ENCODE measurements at places on chromosomes 3 and 15. TPM values are rescaled to one million over a fixed set of nuclear protein-coding genes. Genes with fewer than 3 reads are reported as not detected.

DNA sequence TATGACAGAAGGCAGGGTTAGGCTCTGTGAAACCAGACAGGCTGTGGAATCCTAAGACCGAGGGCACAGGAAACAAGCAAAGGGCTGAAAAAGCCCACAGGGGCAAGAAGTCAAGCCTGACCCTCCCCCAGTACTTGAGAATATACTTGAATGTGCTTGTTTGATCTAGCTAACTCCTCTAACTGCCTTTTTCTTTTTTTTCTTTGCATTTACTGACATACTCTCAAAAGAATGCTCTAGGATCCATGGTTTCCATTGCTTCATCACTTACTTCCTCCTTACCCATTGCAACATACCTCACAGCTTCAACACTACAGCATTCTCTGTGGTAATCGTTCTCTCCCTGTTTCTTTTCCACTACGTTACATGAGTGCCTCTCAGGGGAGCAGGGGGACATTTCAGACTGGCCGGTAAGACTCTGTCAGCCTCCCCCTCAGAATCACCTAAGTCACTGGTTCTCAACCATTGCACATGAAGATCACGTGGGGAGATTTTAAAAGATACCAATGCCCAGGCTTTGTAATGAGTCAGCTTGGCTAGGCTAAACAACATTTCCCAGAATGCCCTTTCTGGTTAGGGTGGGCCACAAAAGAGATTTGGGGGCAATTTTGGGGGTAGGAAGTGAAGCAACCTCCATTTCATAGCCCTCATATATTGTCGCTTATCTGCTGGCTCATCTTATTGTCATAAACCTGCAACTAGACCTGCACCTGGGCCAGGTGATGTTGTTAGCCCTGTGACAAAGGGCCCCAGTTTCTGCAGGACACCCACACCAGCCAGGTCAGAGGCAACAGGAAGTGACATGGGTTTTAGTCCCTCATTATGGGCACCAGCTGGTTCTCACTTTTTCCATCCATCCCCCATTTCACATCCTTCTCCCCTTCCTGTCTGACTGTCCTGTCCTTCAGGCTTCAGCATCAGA is 24.6 kb upstream of the RSL24D1 start:
- H3K4me1 ChIP-seq: peaks cover 67% of the 10 kb centered on the region
- H3K27me3 ChIP-seq: no peaks in the 10 kb centered on the region
- peaks cover 33% of the 10 kb centered on the region for H3K36me3 ChIP-seq
- H3K4me3 ChIP-seq: peak overlapping the region; percentile 78
- H3K27ac ChIP-seq: peak overlapping the region; percentile 97

DNA sequence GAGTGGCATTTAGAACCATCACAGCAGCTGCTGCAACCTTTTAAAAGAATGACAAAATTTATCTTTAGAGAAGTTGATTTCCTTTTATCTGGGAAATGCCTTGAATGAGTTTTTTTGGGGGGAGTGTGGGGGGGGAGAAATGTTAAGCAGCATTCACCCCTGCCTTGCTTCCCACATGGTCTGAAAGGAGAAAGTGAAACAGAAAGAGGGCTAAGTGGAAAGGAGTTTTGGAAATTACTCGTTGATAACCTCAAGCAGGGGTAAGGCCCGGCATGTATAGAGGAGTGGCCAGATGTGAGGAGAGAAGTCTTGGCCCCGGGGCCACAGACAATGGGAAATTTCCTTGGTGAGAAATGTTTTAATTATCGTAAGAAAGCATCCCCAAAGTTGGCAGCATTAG is 23.5 kb downstream of the B3GALNT1 start:
- H3K27me3 ChIP-seq: no peaks in the 10 kb centered on the region
- H3K4me1 ChIP-seq: peaks cover 40% of the 10 kb centered on the region
- H3K27ac ChIP-seq: peak overlapping the region; percentile 84
- H3K4me3 ChIP-seq: peak overlapping the region; percentile 67

DNA sequence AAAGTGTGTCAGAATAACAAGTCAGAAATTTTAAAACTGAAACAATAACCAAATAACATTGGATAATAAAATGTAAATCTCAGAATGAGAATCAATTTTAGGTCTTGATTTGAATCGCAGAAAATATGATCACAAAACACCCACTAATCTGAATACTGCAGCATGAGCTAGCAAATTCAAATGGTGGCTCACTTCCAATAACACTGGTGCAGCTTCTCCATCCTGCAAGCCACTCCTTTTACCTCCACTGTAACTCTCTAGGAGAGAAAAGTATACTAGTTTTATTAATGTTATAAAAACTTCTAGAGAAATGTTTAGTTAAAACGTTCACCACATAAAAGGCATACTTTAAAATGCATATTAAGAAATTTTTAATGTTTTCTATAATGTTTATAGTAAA is 30.4 kb downstream of the UBE3A start:
- no peak for DNase-seq
- H3K4me3 ChIP-seq: no peak overlapping the region
- no peaks in the 10 kb centered on the region for H3K27me3 ChIP-seq
- no peak overlapping the region for H3K27ac ChIP-seq
- peaks cover 53% of the 10 kb centered on the region for H3K36me3 ChIP-seq

DNA sequence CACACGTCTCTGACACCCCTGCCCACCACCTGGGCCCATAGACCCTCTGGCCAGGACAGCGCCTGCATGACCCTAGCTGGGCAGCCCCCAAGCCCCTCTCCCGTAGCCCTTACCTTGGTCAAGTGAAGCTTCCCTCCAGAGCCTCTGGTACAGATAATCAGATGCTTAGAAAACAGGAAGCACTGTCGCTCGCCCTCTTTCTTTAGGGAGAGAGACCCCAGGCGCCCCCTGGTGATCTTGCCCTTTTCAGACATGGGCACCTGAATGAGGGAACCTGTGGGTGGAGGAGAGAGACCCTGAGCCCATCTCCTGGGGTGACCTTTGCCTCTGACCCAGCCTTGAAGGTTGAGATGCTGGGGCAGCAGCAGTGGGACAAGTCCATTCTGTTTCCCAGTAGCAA is 65.4 kb downstream of the RASGRF1 start:
- no peaks in the 10 kb centered on the region for H3K4me1 ChIP-seq
- DNase-seq: no peak
- no peak overlapping the region for H3K4me3 ChIP-seq
- peaks cover 4% of the 10 kb centered on the region for H3K27me3 ChIP-seq
- no peaks in the 10 kb centered on the region for H3K36me3 ChIP-seq

- no peaks in the 10 kb centered on the region for H3K36me3 ChIP-seq
- H3K4me3 ChIP-seq: no peak overlapping the region
- H3K4me1 ChIP-seq: peaks cover 9% of the 10 kb centered on the region
- no peak overlapping the region for H3K27ac ChIP-seq
Observed at GRCh38 chr3:197002701-197003454, 26.7 kb downstream of the MELTF start.

- DNase-seq: no peak
- no peak overlapping the region for H3K4me3 ChIP-seq
Observed at GRCh38 chr15:55907797-55908196, 85.6 kb downstream of the NEDD4 start.

DNA sequence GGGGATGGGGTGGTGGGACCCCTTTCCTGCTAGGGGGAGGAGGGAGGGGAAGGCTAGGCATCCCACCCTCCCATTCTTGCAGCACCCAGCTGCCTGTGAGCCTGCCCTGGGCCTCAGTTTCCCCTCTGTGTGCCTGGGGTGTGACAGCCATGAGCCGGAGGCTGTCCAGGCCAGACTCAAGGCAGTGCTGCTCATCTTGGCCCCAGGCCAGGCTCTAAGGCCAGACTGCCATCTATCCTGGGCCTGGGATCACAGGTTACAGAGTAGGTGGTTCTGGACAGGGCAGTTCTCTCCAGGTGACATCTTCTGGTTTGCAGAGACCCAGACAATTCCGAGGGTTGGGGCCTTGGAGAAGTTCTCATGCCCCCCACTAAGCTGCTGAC is 3.3 kb upstream of the VILL start:
- no peak overlapping the region for H3K27ac ChIP-seq
- H3K4me1 ChIP-seq: no peaks in the 10 kb centered on the region
- no peaks in the 10 kb centered on the region for H3K36me3 ChIP-seq

DNA sequence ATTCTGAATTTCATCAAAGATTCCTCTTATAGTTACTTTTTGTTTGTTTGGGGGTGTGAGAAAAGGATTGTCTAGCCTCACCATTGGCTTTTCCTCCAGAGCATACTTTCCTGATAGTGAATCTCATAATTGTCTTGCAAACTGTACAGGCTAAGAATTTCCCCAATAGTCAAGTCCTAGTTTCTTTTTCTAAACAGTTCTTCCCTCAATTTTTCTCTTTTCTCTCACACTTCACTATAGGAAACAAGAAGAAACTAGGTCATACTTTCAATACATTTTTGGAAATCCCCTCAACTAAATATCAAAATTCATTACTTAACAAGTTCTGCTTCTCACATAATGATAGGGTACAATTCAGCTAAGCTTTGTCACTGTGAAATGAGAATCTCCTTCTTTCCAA is 241.9 kb downstream of the IL20RB start:
- no peak overlapping the region for H3K27ac ChIP-seq
- H3K27me3 ChIP-seq: no peaks in the 10 kb centered on the region
- DNase-seq: no peak
- H3K36me3 ChIP-seq: no peaks in the 10 kb centered on the region

GRCh38 chr3:14031271-14031670 is 93.4 kb downstream of the CHCHD4 start:
- no peak overlapping the region for H3K27ac ChIP-seq
- no peaks in the 10 kb centered on the region for H3K4me1 ChIP-seq
- no peak overlapping the region for H3K4me3 ChIP-seq
- H3K36me3 ChIP-seq: no peaks in the 10 kb centered on the region
- DNase-seq: no peak
- no peaks in the 10 kb centered on the region for H3K27me3 ChIP-seq

GRCh38 chr3:159953325-159954085 is 35.1 kb upstream of the IL12A start:
- no peaks in the 10 kb centered on the region for H3K4me1 ChIP-seq
- H3K4me3 ChIP-seq: no peak overlapping the region
- no peak for DNase-seq
- H3K27ac ChIP-seq: no peak overlapping the region
- H3K27me3 ChIP-seq: peaks cover 12% of the 10 kb centered on the region

DNA sequence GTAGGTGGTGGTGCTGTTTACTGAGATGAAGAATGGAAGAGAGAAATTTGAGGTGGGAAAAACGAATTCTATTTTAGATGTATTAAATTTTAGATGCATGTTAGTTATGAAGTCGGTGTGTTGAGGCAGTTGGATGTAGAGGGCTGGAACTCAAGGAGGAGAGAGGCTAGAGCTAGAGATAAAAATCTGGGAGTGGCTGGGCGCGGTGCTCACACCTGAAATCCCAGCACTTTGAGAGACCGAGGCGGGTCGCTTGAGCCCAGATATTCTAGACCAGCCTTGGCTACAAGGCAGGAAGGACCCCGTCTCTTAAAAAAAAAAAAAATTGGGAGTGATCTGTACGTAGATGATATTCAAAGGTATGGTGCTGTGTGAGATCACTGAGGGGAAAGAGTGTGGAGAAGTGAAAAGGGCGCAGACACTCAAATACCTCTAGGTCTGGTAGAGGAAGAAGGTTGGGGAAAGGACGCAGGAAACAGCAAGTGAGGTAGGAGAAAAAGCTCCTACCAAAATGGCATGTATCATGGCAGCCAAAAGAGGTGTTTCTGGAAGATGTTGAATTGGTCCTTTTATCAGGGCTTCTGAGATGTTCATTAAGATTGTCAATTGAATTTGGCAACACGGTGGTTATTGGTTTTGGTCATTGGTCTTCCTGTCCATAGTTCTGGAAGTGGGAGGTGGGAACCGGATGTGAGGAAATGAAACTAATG is 1.8 kb downstream of the YEATS2 start:
- H3K36me3 ChIP-seq: peaks cover 17% of the 10 kb centered on the region
- no peak for DNase-seq
- peaks cover 38% of the 10 kb centered on the region for H3K4me1 ChIP-seq
- H3K4me3 ChIP-seq: peak overlapping the region; percentile 90
- no peaks in the 10 kb centered on the region for H3K27me3 ChIP-seq

DNA sequence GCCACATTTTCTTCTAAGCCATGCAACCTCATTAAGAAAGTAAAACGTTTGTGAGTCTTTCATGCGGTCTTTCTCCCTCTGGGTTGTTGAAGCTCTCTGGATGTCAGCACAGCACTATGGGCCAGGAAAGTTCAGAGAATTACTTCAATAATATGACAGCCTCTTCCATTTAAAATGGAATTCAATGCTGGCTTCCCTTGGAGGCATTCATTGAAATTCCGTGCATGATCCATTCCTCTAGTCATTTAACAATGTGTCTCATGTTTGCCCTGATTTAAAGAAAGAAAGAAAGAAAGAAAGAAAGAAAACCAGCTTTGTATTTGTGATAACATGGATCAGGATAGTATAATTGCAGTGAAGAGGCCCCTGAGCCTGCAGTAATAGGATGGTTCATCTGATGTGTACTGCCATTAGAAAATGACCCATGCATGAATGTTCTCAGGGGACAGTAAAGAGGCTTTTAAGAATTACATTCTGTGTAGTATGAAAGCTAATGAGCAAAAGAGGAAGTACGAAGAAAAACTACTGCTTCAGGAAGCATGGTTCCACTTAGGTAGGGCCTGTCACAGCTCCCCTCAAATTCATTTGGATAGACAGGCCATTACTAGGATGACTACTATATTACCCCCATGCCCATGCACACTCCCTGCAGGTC is 146.0 kb downstream of the ARPP21 start:
- H3K4me3 ChIP-seq: no peak overlapping the region
- H3K27me3 ChIP-seq: no peaks in the 10 kb centered on the region
- no peak for DNase-seq

DNA sequence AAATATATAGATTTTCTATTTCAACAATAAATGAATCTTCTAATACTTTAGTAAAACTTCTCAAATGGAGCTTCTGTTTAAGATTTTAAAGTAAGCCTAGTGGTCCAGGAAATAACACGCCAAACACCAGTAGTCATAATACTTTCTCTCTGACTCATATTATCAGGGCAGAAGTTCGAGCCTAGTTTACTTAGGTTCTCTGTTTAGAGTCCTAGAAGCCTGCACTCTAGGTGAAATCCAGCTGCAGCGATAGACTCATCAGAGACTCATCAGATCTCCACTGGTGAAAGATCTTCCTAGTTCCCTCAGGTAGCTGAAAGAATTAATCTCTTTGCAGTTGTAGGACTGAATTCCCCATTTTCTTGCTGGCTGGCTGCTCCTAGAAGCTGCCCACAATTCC is 552.5 kb upstream of the ROBO2 start:
- no peaks in the 10 kb centered on the region for H3K27me3 ChIP-seq
- H3K4me1 ChIP-seq: no peaks in the 10 kb centered on the region
- no peak overlapping the region for H3K4me3 ChIP-seq
- no peaks in the 10 kb centered on the region for H3K36me3 ChIP-seq
- H3K27ac ChIP-seq: no peak overlapping the region

GRCh38 chr3:111571907-111572460 is 23.2 kb downstream of the ZBED2 start:
- no peaks in the 10 kb centered on the region for H3K27me3 ChIP-seq
- peaks cover 58% of the 10 kb centered on the region for H3K36me3 ChIP-seq
- peaks cover 52% of the 10 kb centered on the region for H3K4me1 ChIP-seq
- H3K4me3 ChIP-seq: no peak overlapping the region
- peak overlapping the region; percentile 43 for H3K27ac ChIP-seq

GRCh38 chr3:106088899-106089298 is 220.1 kb upstream of the CBLB start:
- H3K36me3 ChIP-seq: peaks cover 17% of the 10 kb centered on the region
- H3K4me3 ChIP-seq: no peak overlapping the region
- no peak for DNase-seq
- no peak overlapping the region for H3K27ac ChIP-seq
- H3K4me1 ChIP-seq: peaks cover 1% of the 10 kb centered on the region

Gene NCKIPSD
- 46.9 TPM for total RNA-seq

Gene KCNMB3
- 2.2 TPM for total RNA-seq

Gene KLF13
- total RNA-seq: 230 TPM

Gene ATP13A5
- total RNA-seq: not detected

Gene CMTM7
- total RNA-seq: 45.3 TPM

Measured in activated naive CD8-positive, alpha-beta T cell treated with anti-CD3 and anti-CD28 coated beads, Interleukin-2, amount 10 ng/mL, durations not matched to agents 7 days and 5 days (primary cell).